ENCODE measurements at places on chromosomes 5 and 9. TPM values are rescaled to one million over a fixed set of nuclear protein-coding genes. Genes with fewer than 3 reads are reported as not detected.

The PCDHGA3 gene
- total RNA-seq = under 0.01 TPM

The PCDHA9 gene
- under 0.01 TPM for total RNA-seq

The ENTPD8 gene
- total RNA-seq = 0.24 TPM

The KIF24 gene
- total RNA-seq = 0.48 TPM

The PCDHGA9 gene
- 0.85 TPM for total RNA-seq

The TAF11L13 gene
- total RNA-seq = not detected

The TIFAB gene
- total RNA-seq = not detected

The FOXI1 gene
- total RNA-seq = not detected

The IRX4 gene
- total RNA-seq = 4.5 TPM

The ZDHHC11B gene
- total RNA-seq = 0.24 TPM

The TSLP gene
- total RNA-seq = 0.85 TPM

The CYSRT1 gene
- 6.0 TPM for total RNA-seq

The ASPN gene
- under 0.01 TPM for total RNA-seq

The LAMC3 gene
- total RNA-seq = not detected

The OLFML2A gene
- total RNA-seq = 20.2 TPM

The TEK gene
- under 0.01 TPM for total RNA-seq

The TPPP gene
- total RNA-seq = 0.48 TPM

The PFN3 gene
- total RNA-seq = not detected

The INSL4 gene
- not detected for total RNA-seq

The TENT4A gene
- total RNA-seq = 6.3 TPM

The DNAH5 gene
- total RNA-seq = 0.96 TPM

The PGM5 gene
- total RNA-seq = under 0.01 TPM

The IFNA21 gene
- total RNA-seq = not detected

The CCDC192 gene
- not detected for total RNA-seq

The ELOVL7 gene
- total RNA-seq = 22.7 TPM

The PDE8B gene
- not detected for total RNA-seq

The SLC34A3 gene
- total RNA-seq = not detected

The CBY3 gene
- not detected for total RNA-seq

The SLC6A18 gene
- not detected for total RNA-seq

The KIAA0825 gene
- total RNA-seq = 1.9 TPM

The BTNL9 gene
- not detected for total RNA-seq

The PRDM9 gene
- under 0.01 TPM for total RNA-seq

The PRRX2 gene
- not detected for total RNA-seq

The IL5 gene
- total RNA-seq = not detected
